ENCODE measurements at places on chromosomes 7 and 10. TPM values are rescaled to one million over a fixed set of nuclear protein-coding genes. Genes with fewer than 3 reads are reported as not detected.

DNA sequence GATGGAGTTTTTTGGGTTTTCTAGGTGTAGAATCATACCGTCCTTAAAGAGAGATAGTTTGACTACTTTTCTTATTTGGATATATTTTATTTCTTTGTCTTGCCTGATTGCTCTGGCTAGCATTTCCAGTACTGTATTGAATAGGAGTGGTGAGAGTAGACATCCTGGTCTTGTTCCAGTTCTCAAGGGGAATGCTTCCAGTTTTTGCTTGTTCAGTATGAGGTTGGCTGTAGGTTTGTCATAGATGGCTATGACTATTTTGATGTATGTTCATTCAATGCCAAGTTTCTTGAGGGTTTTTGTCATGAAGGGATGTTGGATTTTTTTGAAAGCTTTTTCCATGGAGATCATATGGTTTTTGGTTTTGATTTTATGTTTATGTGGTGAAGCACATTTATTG is 676.9 kb downstream of the SUGCT start:
- H3K4me3 ChIP-seq, result no peak overlapping the region
- no peaks in the 10 kb centered on the region for H3K27me3 ChIP-seq
- no peak for DNase-seq
- no peak overlapping the region for H3K27ac ChIP-seq
- H3K4me1 ChIP-seq, result no peaks in the 10 kb centered on the region

DNA sequence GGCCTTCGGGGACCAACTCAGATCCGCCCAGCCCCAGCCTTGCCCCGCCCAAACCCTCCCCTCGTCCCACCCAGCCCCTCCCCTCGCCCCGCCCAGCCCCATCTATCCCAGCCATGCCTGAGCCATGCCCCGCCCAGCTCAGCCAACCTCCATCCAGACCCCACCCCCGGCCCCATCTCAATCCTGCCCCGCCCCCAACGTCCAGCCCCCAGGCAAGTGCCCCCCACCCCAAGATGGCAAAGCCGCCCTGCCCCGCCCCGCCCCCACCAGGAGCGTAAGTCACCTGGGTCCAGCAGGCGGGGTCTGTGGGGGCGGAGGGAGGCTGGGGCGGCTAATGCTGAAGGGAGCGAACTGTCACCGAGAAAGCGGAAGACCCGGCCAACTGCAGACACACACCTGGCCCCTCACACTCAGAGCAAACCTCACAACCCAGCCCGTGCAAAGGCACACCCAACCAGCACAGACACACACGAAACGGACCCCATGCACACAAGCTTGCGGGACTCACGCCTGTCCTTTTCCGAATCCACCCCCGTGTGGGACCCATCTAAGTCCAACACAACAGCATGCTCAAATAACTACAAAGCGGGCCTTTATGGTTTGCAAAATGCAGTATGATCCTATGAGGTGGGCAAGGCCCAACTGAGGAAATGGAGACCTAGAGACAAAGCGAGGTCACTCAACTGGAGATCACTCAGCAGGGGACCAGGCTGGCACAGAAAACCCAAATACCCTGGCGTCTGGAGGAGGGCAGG is 11.5 kb upstream of the OGA start:
- peaks cover 27% of the 10 kb centered on the region for H3K4me1 ChIP-seq
- DNase-seq, result peak; percentile 38
- H3K27ac ChIP-seq, result peak overlapping the region; percentile 72
- H3K27me3 ChIP-seq, result no peaks in the 10 kb centered on the region
- no peak overlapping the region for H3K4me3 ChIP-seq

SUN1 gene
- total RNA-seq, result 75.8 TPM

DNA sequence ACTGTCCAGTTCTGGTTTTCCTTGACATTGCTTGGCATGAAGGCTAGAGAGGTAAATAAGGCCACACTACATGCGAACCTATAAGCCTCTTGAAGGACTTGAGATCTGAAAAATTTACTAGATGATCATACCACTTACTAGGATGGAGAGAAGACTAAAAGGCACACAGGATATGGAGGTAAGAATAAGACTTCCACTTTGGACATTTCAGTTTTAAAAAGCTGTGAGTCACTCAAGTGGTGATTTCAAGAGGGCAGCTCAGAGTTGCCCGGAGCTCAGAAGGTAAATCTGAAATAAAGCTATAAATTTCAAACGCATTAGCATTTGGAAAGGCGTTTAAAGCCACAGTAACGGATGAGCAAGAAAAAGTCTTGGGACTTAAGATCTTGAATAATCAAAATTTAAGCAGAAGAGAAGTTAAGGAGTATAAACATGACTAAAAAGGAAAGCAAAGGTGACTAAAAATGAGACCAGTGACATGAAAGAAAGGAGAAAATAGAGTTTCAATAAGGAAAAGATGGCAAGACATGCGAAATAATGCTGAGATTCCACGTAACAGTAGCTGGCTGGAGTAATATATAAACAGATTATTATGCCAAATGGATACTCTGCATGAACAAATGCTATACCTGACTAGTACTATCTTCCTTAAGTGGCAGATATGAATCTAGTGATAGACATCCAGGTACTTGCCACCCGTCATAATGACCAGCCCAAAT is 68.3 kb downstream of the SNX13 start:
- H3K27me3 ChIP-seq, result no peaks in the 10 kb centered on the region
- DNase-seq, result no peak
- no peaks in the 10 kb centered on the region for H3K4me1 ChIP-seq
- no peak overlapping the region for H3K27ac ChIP-seq
- H3K4me3 ChIP-seq, result no peak overlapping the region

GRCh38 chr10:88537322-88537721 is 45.8 kb downstream of the RNLS start:
- peaks cover 21% of the 10 kb centered on the region for H3K4me1 ChIP-seq
- H3K36me3 ChIP-seq, result no peaks in the 10 kb centered on the region
- H3K4me3 ChIP-seq, result no peak overlapping the region
- H3K27me3 ChIP-seq, result no peaks in the 10 kb centered on the region

CYP2E1 gene
- total RNA-seq, result 18.1 TPM

Data from body of pancreas (tissue), 4 donors.